ENCODE measurements at places on chromosomes 5 and 9.

GRCh38 chr9:127224883-127225739, 39.5 kb upstream of the GARNL3 start:
- peak; percentile 77 for DNase-seq

GRCh38 chr5:166980666-166981065, 1310.8 kb upstream of the WWC1 start:
- no peak for DNase-seq

- DNase-seq = no peak
Measured at GRCh38 chr5:78649211-78649695, 681 bp upstream of the LHFPL2 start.

GRCh38 chr5:76755779-76756637, 40.1 kb downstream of the F2R start:
- DNase-seq = no peak

DNA sequence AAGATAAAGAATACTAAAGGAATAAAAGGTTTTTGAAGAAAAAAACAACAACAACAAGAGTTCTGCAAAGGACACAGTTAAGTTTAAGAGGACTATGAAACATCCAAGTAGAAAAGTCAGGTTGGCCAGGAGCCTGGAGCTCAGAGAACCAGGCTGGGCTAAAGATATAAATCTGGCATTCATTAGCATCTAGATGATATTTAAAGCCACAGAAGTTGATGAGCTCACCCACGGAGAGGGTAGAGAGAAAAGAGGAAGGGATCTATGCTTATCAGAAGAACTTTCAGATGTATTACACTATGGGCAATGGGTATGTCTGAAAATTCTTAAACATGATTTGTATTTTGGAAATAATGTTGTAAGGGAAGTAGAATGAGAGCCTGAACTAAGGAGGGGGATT, 9.9 kb downstream of the MIER3 start:
- no peak for DNase-seq

DNA sequence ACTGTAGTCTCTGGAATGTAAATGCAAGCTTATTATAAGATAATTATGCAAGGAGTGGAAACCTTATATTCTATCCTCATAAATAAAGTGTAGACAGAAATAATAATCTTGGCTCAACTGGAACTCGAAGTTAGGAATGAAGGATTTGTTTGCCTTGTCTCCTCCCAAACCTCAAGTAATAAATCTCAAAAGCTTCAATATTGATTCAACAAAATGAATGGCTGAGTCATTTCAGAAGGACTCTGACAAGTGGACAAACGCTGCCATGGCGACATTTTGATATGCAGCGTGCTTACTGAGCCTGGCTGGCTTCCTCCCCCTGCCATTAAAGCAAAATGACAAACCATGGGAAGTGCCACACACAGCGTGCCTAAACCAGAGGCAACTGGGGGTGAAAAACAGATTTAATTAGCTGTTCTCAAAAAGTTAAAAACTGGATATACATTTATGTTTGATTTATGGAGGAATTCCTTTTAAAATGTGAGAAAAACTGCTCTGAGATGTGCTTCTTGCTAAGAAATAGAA, 10.5 kb upstream of the ADGRV1 start:
- DNase-seq = peak; percentile 91

GRCh38 chr9:136707849-136708517, 4.4 kb upstream of the DIPK1B start:
- no peak for DNase-seq

DNA sequence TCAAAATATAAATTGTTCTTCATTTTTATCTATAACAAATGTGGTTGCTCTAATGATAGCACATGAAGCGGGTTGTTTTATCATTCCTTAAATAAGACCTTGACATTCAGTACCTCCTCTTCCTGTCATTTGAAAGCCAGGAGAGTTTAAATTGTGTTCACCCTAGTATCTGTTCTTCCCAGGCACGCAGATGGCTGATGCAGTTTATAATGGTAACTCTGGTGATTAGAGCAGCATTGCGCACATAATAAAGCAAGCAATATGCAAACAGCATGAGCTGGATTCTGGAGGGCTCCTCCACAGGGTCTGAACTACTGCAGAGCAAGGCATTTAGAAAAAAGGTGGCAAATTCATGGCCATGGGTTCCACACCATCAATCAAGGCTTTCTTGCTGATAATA, 307.8 kb downstream of the ENC1 start:
- DNase-seq = no peak

- DNase-seq = no peak
Measured at GRCh38 chr9:135526089-135526729, 5.0 kb downstream of the LCN1 start.

DNA sequence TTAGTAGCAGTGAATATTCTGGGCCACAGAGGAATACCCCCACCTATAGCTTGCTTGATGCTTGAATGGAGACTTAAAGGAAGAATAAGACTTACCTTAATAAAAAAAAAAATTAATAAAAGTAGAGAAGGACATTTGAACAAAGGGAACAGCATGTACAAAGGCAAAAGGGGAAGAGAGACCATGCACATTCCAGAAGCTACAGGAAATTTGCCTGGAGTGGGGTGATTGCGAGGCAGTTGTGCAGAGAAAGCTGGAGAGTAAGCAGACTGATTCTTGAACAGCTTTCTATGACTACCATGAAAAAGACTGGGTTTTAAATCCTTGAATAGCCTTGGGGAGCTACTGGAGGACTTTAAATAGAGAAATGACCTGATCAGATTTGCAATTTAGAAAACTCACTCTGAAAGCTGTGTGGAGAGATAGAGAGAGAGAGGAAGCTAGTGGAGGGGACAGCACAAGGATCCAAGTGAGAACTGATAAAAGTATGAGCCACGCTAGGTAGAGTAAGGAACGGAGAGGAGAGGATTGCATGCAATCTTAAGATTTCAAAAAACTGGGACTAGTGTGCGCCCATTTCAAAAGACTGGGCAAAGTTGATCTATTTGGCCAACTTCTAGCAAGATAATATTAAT, 12.5 kb upstream of the SSBP2 start:
- DNase-seq = no peak

- no peak for DNase-seq
Measured at GRCh38 chr5:169626779-169627178, 10.3 kb upstream of the DOCK2 start.

- DNase-seq = no peak
Measured at GRCh38 chr5:171669571-171669970, 116.0 kb upstream of the SMIM23 start.

- DNase-seq = no peak
Measured at GRCh38 chr9:122133263-122133983, 26.2 kb downstream of the NDUFA8 start.

DNA sequence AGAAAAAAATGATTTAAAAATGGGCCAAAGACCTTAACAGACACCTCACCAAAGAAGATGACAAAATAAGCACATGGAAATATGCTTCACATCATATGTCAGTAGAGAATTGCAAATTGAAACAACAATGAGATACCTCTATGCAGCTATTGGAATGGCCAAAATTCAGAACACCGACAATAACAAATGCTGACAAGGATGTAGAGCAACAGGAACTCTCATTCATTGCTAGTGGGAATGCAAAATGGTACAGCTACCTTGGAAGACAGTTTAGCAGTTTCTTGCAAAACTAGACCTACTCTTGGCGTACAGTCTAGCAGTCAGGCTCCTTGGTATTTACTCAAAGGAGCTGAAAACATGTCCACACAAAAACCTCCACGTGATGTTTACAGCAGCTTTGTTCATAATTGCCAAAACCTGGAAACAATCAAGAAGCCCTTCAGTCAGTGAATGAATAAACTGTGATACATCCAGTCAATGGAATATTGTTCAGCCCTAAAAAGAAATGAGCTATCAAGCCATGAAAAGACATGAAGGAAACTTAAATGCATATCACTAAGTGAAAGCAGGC, 10.5 kb upstream of the MVB12B start:
- no peak for DNase-seq

DNA sequence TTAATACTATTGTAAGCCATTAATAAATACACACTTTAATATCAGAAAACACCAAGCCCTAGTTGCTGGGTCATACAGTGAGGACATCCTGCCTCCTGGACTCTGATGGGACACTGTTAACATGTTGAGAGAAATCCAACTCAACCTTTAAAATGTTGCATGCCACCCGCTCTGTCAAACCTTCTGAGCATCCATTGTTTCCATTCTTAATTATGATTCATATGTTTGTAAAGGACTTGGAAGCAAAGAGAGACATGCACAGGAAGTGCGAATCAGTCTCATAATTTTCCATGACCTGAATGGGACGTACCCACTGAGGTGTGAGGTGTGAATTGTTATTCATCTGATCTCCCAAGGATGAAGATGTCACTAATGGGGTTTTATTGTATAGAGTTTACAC, 186.4 kb downstream of the CAAP1 start:
- DNase-seq = no peak

DNA sequence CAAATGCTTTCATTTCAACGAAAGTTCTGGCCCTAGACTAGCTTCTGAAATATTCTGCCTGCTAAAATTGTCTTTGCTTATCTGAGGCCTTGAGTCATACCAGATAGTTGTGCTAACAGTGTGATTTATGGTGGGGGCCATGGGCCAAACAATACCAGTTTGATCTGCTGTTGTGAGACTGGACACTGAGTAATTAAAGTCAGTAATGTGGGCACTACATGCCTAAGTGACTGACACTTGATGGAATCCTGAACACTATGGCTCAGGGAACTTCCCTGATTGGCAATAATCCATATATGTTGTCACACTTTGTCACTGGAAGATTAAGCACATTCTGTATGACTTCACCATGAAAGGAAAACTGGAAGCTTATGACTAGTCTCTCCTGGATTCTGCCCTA, 127.6 kb upstream of the CYLC2 start:
- DNase-seq = no peak

- DNase-seq = no peak
Measured at GRCh38 chr5:172835290-172835993, 1.4 kb downstream of the ERGIC1 start.

- no peak for DNase-seq
Measured at GRCh38 chr5:71891856-71892255, 172.8 kb downstream of the CARTPT start.

GRCh38 chr5:149937610-149938009, 7.0 kb downstream of the PDE6A start:
- DNase-seq = peak; percentile 93

DNA sequence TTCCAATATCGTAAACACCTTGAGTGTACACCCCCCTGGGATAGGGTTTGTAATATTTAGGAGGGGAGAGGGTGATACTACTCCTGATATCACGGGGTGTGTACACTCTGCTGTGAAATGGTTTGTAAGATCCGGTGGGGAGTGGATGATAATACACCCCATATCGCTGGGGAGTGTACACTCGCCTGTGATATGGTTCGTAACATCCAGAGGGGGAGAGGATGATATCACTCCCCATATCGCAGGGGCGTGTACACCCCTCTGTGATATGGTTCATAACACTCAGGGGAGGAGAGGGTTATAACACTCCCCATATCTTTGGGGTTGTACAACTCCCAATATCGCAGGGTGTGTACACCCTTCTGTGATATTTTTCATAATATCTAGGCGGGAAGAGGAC, 33.8 kb upstream of the SLC25A48 start:
- DNase-seq = no peak

DNA sequence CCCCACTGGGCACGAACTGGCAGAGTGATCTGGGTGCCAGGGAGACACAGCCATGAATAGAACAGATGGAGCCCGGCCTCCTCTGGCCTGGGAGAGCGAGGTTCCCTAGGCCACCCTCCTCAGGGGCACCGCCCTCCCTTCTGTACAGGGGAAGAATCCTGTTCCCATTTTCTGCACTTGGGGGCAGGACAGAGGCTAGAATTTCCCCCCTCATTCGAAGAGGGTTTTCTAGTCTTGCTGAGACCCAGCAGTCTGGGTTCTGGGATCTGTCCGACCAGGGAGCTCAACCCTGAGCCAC, 52.7 kb downstream of the COL5A1 start:
- DNase-seq = no peak

DNA sequence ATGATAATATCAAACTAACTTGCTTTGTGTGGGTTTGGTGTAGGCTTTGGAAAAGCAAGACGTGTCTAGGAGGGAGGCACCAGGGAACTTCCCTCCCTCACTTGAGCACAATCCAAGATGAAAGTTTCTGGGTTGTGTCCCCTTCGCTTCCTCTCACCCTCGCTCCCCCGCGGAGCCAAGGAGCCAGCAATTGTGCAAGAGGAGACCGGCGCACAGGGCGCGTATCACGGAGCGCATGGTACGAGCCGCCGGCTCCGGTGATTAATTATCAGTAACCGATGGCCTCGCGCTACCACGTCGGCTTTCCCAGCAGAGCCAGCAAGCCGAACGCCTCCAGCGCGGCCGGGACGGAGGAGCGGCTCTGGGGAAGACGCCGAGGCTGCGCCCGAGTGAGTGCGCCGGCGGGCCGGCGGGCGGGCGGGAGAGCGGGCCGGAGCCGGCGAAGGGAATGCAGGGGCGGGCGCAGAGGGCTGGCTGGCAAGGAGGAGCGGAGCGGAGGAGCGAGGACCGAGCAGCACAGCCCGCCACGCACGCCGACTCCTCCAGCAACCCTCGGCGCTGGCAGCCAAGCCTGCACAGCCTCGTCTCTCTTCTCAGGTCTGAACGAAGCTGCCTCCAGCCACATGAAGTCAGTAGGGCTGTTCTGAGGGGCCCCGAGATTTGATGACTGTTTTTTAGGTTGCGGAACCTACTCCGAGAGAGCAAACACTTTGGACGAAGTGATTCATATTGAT, 143.6 kb downstream of the BNC2 start:
- DNase-seq = peak; percentile 37

DNA sequence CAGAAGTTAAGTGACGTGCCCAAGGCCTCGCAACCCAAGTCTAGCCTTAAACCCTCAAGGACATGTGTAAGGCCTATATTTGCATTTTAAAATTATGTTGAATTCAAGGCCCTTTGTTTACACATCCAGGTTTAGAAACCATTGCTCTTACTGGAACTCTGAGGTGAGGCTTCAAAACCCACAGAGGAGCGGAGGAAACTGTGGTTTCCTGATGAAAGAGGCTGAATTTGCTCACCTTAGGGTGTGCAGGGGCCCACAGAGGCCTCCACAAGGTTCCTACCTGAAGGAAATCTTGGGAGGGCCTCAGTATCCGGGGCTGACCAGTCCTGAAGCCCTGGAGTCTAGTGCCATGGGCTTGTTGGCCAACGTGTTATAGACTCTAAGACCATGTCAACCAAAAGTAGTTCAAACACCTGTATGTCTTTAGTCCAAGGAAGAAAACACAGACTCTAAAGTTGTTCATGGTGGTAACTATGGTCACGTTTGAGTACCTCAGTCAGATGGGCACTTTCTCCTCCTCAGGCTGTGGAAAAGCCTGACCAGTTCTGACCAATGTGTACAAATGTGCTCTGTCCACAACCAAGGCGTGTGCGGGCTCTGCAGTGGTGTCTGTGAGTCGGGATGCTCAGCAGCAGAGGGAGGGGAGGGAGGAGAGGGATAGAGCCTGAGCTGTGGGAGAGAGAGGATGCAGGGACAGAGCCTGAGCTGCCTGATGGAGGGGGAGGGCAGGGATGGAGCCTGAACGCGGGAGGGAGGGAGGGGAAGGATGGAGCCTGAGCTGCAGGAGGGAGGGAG, 124.6 kb upstream of the ERCC6L2 start:
- no peak for DNase-seq

Data from NCI-H748 treated with DMSO at 0.1 percent for 48 hours (cell line).